ENCODE measurements at places on chromosomes 7 and 10.

- DNase-seq: no peak
Observed at GRCh38 chr7:29342761-29343160, 148.2 kb downstream of the CHN2 start.

- DNase-seq: no peak
Observed at GRCh38 chr10:119762035-119762434, 36.2 kb downstream of the INPP5F start.

DNA sequence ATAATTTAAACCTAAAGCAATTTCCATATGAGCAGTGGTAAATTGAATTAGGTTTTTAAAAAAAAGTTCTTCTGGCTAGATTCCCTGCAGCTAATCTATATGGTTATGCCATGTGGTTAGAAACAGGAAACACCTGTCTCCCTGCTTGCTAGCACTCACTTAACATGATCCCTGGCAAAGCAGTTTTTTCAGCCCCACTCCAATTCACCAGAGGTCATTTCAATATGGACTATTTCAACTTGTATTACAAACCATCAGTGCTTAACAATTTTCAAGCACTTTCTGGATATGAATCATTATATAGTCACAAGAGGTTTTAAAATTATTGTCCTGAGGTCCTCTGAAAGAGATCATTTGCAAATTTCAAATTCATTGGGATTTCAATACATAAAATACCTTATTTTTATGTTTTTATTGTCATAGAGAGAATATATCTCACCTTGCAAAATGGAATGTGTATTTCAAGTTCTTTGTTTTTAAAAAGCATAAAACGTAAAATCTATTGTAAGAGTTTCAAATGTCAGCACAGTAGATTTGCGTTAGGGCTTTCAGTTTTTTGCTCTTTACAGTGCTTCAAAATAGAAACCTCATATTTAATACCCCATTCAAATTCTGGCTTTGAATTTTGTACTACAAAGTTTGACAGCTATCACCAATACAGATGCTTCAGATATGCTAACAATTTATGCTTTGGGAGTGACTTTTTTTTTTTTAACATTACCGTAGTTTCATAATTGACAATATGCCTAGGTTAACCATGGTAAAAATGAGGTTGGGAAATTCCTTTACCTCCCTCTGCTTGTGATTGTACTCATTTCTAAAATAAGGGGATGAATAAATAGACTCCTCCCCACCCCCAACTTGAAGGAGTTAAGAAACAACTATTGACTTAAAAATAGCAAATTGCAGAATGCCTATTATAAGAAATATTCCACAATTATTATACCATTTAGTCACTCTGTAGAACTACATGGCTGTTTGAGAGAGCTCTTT lies 117.5 kb upstream of the HGF start:
- DNase-seq: no peak

GRCh38 chr10:130357226-130357625 lies 221.0 kb downstream of the GLRX3 start:
- DNase-seq: no peak

DNA sequence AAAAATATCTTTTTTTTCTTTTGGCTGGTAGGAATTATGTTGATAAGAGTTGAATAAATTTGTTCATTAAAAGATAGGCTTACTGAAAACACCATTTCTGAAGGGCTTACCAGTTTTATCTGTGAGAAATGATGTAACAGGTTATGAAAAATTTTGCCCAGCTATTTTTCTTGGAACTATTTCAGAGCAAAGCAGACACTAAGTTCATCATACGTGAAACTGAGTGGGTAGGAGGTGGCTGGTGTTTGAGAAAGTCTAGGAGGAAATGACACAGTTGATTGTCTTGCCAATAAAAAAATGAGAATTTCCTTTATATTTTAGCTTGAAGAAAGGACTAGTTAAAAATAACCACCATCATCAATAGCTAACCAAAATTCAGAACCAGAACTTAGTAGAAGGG lies 6.2 kb upstream of the MRC1 start:
- DNase-seq: no peak

DNA sequence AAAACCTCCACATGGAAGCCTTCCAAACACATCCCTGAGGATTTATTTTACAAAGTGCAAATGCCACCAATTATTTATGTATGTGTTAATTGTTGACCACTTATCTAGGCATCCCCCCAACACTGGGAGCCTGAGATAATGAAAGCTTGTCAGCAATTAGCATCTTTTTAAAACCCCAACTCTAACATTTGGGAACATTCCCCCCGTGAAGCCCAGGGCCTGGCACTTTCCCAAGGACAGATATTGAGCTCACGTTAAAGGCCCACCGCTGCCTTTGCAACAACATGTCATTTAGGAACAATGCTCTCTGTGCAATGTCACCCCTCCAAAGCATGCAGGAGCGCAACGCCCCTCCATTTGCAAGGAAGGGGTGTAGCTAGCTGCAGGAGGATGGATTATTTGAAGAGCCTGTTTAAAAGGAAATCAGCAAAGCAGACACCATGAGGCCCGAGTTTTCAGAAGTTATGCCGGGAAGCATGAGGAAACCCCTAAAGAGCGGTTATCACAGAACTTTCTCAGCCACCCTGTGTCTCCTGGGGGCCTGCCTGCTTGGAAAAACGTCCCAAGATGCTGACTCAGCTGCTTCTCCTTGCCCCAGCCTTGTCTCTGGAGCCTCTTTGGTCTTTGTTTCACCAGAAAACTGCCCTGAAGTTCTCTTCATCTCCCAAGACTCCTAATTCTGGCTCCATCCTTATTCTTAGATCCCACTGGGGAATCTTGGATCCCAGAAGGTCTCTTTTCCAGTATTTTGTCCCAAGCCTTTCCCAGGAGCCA lies 444.1 kb downstream of the GRID1 start:
- DNase-seq: no peak

DNA sequence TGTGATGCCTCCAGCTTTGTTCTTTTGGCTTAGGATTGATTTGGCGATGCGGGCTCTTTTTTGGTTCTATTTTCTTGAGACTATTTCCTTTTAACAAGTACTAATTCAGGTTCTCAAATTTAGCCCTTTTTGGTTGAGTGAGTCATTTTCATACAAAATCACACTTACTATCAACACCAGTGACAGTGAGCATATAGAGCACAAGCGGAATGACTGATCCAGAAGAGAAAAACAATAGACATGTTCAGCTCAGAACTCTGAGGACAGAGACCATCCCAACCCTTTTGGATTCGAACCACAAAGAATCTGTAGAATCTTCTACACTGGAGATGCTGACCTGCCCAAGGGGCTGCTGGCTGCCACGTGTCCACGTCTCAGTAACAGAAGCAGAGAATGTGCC lies 56.4 kb upstream of the INSYN2A start:
- no peak for DNase-seq

DNA sequence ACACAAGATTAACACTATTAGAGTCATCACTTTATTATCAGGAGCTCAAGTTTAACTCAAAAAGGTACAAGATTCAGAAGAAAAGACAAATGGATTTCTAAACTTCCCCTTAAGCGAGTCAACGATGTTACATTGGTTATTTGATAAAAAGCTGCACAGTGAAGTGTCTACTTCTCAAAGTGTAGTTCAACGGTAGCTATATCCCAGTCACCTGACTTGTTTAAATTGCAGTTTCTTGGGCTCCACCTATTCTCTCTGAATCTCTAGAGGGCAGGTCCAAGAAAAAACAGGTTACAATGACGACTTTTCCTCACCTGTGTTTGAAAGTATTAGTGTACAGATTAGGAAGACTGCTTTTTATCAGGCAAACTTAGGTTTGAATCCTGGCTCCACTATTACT lies 16.6 kb downstream of the MINDY3 start:
- no peak for DNase-seq

DNA sequence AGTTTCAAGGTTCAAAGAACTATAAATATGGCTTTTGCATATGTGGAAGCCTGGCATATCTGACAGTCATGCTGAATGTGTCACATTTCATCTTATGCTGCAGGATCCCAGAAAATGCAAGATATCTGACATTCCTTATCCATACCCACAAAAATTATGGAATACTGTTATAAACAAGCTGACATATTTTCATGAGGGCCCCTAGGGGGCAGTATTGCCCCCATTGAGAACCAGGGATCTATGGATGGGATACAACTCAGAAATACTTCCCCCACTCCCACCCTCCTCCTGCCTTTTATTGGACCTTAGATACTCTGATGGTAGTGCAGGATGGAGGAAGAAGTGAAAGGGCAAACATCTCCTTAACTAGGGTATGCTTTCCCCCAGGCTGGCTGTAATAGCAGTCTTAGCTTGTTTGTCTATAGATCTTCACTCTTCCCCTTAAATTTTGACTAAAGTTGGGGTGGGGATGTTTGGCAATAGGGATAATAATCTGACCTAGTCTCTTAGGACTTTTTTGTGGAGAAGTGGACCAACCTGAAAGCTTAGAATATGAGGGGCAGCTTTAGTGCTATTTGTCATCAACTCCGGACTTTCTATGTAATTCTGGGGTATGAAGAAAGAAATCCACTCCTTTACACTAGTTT lies 3.5 kb upstream of the GNGT1 start:
- DNase-seq: no peak

GRCh38 chr7:130154501-130155317 lies 50.5 kb downstream of the TMEM209 start:
- no peak for DNase-seq

DNA sequence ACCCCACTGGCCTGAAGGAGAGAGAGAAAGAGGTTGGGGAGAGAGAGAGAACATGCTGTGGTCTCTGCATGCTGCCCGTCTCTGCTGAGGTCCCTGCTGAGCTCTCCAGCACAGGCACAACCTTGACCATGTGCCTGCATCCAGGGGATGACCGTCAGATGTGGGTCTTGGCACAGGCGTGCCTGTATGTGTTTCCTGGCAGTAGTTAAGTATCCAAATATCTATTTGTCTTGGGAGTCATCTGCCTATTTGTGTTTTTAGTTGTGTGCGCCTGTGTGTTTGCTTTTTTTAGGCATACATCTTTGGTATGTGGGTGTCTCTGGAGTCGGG lies 1.9 kb upstream of the UNC5B start:
- no peak for DNase-seq

GRCh38 chr7:28116041-28116440 lies 64.6 kb downstream of the JAZF1 start:
- no peak for DNase-seq

DNA sequence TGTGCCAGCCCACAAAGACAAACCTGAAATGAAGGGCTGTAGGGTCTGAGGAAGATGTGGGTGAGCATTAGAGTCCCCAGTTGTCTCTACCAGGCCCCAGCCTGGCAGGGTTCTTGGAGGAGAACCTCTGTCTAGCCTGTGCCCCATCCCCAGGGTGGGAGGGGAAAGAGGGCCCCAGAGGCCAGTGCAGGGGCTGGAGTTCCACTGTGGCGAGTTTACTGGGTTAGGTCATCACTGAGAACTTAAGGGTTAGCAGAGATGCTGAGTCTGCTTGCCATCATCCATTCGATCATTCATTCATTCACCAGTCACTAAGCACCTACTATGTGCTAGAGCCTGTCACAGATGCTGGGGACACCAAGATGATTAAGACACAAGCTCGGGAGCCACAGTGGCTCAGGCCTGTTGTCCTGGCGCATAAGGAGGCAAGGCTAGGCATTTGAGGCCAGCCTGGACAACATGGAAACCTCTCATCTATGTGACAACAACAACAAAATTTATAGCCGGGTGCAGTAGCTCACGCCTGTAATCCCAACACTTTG lies 2.6 kb downstream of the ANKRD2 start:
- DNase-seq: no peak

- peak; percentile 53 for DNase-seq
Observed at GRCh38 chr10:32256613-32257437, 90.1 kb downstream of the EPC1 start.

DNA sequence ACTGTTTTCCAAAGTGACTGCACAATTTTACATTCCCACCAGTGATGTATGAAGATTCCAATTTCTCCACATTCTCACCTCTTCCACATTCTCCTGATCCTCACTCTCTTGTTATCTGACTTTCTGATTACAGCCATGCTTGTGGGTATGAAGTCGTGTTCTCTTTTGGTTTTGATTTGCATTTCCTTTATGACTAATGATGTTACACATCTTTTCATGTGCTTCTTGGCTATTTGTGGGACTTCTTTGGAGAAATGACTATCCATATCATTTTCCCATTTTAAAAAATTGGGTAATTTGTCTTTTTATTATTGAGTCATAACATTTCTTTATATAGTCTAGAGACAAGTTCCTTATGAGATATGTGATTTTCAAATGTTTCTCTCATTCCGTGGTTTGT lies 10.5 kb upstream of the GIMAP8 start:
- DNase-seq: no peak

GRCh38 chr7:45140827-45141226 lies 16.8 kb upstream of the RAMP3 start:
- no peak for DNase-seq

DNA sequence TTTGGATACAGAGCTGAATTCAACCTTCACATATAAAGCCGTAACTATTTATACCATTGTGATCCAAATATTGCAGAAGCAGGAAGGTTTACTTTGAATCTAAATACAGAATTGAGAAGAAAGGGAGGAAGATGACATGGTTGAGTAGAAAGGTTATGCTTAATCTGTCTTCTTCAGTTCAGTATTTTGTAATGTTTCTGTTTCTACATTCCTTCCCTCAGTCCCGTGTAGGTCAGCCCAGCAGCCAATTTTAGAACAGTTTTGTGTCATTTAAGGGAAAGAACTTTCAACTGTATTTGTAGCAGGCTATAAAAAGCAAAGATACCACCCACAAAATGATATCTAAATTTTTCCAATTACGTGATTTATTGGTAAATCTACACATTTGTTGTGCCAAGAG lies 97.4 kb downstream of the CPED1 start:
- no peak for DNase-seq

DNA sequence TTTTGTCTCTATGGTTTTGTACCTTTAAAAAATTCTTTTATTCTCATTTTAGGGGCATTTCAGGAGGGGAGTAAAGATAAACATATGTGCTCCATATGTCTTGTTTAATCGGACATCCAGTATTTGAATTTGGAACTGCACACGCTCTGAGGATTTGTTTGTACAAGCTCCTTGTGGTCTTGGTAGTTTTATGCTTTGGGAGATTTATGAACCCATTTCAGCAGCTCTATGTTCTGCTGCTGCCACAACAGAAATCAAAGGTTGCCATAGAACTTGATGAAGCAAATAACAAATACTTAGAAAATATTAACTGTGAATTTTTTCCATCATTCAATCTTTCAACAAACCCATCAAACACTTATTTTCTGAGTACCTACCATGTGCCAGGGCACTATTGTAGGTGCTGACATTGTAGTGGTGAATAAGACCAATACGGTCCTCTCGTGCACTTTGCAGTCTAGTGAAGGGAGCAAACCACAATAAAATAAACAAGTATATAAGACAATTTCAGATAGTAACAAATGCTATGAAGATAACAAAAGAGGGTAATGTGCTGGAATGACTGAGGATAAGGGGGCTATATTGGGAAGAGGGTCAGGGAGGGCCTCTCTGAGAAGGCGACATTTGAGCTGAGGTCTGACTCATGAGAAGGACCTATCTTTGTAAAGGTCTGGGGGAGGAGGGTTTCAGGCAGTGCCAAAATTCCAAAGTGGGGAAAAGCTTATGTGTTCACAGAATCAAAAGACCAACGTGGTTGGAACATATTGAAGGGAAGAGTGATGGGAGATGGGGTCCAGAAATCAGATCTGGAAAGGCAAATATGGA lies 30.4 kb downstream of the MYPN start:
- DNase-seq: no peak

- DNase-seq: no peak
Observed at GRCh38 chr10:31467791-31468535, 148.9 kb downstream of the ZEB1 start.

GRCh38 chr7:134246347-134246746 lies 70.4 kb downstream of the SLC35B4 start:
- no peak for DNase-seq

GRCh38 chr7:142581341-142581740 lies 167.9 kb upstream of the PRSS1 start:
- DNase-seq: no peak

- no peak for DNase-seq
Observed at GRCh38 chr10:111856631-111857030, 326.9 kb downstream of the GPAM start.

- no peak for DNase-seq
Observed at GRCh38 chr10:69801434-69802315, at the start of gene COL13A1. Gene COL13A1 (plus strand): TSS chr10:69801906. CDS start chr10:69802424, 518 bp downstream.

Measured in stimulated activated CD8-positive, alpha-beta memory T cell treated with anti-CD3 and anti-CD28 coated beads, Interleukin-7, amount 100 ng/mL, for 4 hours (primary cell).